ENCODE measurements at places on chromosomes 7 and 10.

- DNase-seq: peak; percentile 69
These were observed 41.2 kb downstream of the TNRC18 start for GRCh38 chr7:5382281-5382892.

- DNase-seq: no peak
These were observed 131.8 kb upstream of the GRB10 start for GRCh38 chr7:50914460-50914859.

DNA sequence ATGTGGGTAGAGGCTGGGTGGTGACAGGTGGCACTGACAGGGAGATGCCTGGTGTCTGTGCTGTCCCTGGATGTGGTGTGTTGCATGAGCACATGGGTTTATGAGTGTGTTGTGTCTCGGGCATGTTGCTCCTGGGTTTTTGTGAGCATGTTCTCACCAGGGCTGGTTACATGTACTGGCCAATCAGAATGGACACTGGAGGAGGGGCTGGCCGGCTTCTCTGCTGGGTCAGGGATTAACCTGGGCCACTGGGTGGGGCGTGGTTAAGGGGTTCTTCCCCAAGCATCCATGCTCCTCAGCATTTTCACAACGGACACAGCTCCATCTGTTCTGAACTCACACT lies 20.8 kb upstream of the VOPP1 start:
- no peak for DNase-seq

DNA sequence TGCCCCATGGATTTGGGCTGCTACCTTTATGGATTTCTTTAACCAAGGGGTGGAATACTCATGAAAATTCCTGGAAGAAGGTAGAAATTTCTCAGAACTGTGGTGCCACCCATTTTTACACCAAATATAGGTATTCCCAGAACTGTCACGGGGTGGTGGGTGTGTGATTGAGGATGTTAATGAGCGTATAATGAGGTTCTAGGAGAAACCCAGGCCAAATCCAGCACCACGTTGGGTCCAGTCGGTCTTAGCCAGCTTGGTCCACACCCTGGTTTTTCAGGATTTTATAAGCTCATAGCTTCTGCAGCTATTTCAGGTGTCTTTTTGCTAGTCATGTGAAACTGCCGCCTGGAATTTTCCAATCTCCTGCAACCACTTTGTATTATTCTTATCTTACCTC lies 83.3 kb downstream of the HECW1 start:
- DNase-seq: no peak

DNA sequence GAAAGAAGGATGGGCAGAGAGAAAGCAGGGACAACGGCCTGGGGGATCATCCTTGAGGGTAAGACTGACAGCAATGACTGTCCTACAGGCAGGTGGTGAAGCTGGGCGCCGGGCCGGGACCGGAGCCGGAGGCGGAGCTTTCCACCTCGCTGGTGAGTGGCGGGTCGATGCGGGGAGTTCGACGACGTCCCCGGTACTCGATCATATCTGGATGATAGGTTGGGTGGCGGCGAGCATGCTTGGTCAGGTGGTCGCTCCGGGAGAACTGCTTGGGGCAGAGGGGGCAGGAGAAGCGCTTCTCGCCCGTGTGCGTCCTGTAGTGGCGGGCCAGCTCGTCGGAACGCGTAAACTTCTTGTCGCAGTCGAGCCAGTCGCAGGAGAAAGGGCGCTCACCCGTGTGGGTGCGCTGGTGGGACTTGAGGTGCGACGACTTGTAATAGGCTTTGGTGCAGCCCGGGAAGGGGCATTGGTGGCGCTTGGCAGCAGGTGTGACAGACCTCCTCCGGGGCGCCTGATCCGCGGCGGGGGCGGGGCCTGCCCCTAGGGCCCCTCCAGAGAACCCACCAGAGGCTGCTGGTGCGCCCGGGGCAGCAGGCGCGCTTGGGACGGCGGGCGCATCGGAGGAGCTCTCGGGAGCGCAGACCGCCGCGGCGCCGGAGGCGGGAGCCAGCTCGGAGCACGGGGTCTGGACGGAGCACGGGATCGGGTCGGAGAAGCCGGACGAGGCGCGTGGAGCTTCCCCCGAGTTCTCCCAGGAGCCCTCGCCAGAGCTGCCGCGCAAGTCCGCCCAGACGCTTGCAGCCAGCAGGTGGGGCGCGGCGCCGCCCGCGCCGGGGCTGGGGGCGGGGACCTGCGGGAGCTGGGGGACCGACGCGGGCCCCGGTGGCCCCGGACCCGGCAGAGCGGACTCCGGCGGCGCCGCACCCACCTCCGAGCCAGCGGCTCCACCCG lies 752 bp downstream of the KLF14 start:
- no peak for DNase-seq

- no peak for DNase-seq
These were observed 296.1 kb downstream of the GLRX3 start for GRCh38 chr10:130432271-130432670.

DNA sequence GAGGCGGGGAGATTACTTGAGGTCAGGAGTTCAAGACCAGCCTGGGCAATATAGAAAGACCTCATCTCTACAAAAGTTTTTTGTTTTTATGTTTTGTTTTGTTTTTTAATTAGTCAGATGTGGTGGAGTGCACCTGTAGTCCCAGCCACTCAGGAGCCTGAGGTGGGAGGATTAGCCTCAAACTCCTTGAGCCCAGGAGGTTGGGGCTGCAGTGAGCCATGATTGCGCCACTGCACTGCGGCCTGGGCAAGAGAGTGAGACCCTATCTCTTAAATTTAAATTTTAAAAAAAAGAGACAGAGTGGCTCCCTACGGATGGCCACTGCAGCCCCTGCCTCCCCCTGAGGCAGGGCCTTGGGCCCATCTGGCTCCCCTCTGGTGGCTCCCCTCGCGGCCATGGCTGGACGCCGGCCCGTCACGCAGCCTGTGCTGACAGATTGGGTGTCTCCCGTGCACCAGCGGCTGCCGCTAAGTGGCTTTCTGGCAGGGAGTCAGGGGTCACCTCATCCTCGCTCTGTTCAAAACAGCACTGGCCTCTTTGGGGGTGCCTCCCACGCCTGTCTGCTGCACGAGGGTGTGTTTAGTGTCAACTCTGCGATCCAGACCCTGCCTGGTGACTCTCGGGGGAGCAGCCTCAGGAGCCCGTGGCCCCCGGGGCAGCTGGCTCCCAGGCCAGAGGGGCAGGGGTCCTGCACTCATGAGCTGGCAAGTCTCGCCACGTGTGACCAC lies 44.4 kb upstream of the ELN start:
- DNase-seq: no peak

DNA sequence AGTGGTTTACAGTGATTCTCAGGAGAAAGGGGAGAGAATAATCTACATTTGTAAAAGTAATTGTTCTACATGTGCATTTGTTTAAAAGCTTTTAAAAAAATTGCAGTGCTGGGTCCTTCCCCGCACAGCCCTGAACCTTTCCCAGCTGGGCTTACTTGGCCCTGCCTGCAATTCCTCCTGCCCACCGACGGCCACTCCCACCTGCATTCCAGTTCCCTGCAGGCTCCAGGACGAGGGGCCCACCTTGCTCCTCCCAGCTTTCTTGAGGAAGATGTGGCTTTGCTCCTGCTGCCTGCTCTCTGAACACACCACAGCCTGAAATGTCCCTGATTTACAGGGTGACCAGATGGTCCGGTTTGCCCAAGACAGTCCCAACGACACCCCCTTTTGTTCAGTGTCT lies 222.7 kb downstream of the PRPF18 start:
- no peak for DNase-seq

GRCh38 chr7:94662548-94662947 lies 6.6 kb upstream of the SGCE start:
- no peak for DNase-seq

GRCh38 chr10:34628174-34628796 lies 186.8 kb downstream of the PARD3 start:
- no peak for DNase-seq

DNA sequence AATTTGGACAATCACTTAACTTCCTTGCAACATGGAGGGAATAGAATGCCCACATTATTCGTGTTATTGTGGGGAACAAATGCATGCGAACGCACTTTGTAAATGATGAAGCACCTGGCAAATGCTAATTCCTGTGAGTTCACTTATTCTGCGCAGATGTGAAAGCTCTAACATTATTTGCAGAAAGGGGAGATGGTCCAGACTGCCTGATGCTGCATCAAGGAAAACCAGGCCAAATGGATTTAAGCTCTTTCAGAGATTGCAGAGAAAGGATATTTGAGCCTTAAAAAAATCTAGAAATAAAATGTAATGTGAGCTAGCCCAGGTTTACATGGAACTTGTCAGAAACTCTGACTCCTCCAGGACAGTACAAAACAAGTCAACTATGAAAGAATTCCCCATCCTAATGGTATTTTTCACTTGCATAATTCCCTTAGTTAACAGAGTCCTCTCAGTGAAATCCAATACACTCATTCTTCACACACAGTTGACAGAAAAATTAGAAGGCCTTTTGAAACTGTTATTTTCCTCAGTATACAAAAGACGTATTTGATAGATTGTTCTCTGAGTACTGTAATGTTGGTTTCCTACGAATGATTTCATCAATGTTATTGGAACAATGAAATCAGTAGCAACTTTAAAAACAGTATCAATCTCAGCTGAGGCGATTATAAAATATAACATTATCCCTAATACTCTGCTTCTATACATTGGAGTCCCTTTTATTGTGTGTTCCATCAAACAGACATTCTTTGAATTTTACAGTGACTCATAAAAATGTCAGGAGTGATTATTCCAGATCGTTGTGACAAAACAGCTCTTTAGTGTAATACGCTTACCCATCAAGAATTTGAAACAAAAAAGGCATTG lies 136.3 kb upstream of the ANK3 start:
- DNase-seq: no peak

GRCh38 chr10:30057421-30057841 lies 2.0 kb downstream of the JCAD start:
- no peak for DNase-seq

DNA sequence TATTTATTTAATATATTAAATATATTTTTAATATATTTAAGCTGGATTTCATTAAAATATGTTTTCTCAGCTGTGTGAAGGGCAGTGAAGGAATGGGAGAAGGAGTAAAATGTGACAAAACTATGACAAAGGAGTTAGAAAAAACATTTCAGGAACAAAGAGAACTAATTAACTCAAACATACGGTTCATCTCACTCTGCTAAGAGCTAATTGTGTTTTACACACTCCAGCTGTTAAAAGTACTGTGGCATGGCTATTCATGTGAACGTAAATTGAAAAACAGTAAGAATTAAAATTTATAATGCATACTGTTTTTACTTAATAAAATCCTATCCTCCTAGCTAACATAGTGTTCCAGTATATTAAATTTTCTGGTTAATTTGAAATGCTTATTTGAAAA lies 262.5 kb upstream of the GNAI1 start:
- no peak for DNase-seq

GRCh38 chr10:78802431-78802830 lies 266.3 kb upstream of the ZMIZ1 start:
- DNase-seq: no peak

DNA sequence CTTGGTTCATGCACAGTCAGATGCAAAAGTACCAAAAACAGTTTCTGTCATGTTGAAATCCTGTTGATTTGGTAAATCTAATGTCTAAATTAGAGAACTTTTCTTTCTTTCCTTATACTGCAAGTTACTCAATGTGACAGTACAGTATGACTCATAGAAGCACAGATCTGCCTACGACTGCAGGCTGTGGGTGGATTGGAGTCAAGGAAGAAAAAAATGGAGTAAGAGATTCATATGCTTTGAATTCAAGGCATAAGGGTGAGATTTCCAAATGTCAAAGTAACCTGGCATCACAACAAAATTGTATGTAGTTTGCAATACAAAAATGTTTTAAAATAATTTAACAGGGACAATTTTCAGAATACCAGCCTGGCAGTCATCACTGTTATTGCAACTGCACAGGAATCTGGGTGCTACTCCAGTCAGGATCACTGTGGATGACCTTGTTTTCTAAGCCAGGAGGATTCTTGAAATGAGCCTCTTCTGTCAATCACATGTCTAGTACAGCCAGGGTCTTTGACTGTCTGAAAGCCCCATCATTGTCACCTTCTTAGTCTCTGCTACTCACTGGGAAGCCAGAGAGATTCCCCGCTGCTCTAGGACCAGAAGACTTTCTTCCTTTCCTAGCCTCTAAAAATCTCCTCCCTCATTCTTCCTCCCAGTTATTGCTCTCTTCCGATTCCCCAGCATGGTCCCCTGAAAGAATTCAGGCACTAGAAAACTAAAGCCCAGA lies 83.6 kb downstream of the CD36 start:
- DNase-seq: no peak

DNA sequence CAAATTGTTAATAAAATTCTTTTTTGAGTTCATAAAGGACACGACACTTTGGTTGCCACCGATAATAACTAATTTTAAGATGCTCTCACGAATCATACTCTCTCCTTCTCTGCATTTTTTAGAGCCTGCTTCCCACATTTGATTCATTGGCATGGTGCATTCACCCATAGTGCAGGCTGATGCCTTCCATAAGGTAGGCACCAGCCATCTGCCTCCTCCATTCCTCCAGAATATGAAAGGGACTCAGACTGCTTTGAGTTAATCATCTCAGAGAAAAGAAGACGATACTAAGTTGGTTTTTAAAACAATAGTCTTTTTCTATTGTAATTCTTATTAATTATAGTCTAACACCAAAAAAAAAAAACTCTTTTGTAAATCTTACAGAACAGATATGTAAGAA lies 33.9 kb upstream of the LRRN3 start:
- no peak for DNase-seq

GRCh38 chr7:76074972-76075370 lies 27.1 kb downstream of the MDH2 start:
- no peak for DNase-seq

DNA sequence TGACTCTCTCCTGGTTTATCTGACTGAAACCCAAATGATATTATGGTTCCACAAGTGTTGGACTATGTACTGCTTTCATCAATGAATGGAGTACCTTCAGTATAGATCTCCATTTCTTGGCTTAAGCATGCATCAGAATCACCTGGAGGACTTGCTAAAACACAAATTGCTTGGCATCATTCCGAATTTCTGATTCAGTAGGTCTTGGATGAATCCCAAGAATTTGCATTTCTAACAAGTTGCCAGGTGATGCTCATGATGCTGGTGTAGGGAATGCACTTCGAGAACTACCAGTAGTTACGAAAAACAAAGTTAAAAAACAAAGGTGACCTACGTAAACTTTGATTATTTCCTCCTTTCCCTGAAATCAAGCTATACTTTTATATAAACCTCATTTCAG lies 119.0 kb upstream of the FEZF1 start:
- DNase-seq: no peak

GRCh38 chr10:4038000-4038399 lies 253.0 kb upstream of the KLF6 start:
- DNase-seq: no peak

DNA sequence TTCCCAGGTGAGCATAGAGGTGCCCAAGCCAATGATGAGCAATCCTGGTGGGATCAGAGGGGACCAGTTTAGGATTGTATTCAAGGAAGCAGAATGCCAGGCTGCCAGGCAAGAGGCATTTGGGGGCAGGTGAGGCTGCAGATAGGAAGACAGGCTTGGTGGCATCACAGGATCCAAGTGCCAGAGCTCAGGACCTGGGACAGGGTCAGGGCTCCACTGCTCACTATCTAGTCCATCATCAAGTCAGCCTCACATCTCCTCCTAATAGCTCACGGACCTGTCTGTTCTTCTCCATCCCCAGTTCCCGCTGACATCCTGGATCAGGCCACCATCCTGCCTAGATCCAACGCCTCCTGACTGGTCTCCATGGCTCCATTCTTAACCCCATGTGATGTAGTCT lies 47.6 kb downstream of the CYP26A1 start:
- no peak for DNase-seq

- no peak for DNase-seq
These were observed 22.1 kb downstream of the GNA12 start for GRCh38 chr7:2821842-2822507.

All from spinal cord (tissue), 10 donors.